ENCODE measurements at places on chromosomes 3 and 15. TPM values are rescaled to one million over a fixed set of nuclear protein-coding genes. Genes with fewer than 3 reads are reported as not detected.

DNA sequence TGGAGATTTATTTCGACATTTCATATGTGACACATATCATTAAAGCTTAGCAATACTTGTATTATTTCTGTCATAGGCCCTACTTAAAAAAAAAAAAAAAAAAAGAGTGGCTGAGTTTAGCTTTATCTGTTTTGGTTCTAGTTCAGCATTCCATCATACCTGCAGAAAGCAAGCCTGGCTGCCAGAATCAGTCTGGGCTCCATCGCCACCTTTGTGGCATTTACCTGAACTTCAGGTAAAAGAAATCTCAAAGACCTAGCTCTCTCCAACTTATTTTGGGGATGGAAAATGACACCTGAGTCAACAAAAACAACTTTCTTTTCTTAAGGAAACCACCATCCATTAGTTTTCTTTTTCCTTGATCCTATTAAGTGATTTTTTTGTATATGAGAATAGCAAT lies 82.1 kb downstream of the NEK10 start:
- H3K4me3 ChIP-seq = no peak overlapping the region
- DNase-seq = no peak
- H3K36me3 ChIP-seq = no peaks in the 10 kb centered on the region
- no peaks in the 10 kb centered on the region for H3K27me3 ChIP-seq
- H3K4me1 ChIP-seq = no peaks in the 10 kb centered on the region
- no peak overlapping the region for H3K27ac ChIP-seq

- peaks cover 7% of the 10 kb centered on the region for H3K4me1 ChIP-seq
- H3K27ac ChIP-seq = no peak overlapping the region
- peaks cover 12% of the 10 kb centered on the region for H3K27me3 ChIP-seq
- no peak overlapping the region for H3K4me3 ChIP-seq
Measured at GRCh38 chr3:150074277-150074676, 103.6 kb upstream of the PFN2 start.

DNA sequence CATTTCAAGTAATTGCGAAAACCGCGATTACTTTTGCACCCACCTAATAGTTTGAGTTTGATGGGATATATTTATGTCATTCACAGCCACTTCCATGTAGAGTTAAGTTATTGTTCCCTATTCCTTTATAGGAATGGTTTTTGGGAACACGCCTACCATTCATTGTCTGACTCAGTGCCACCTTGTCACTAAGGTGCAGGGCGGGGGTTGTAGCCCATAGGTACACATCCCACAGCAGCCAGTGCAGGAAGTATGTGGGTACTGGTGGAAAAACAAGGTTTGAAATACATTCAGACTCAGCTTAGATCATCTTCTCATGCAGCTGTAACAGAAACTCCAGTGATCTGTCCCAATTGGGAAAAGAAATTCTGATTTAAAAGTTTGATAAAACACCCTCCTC lies 48.2 kb upstream of the CFAP161 start:
- peaks cover 10% of the 10 kb centered on the region for H3K27me3 ChIP-seq
- no peak for DNase-seq
- H3K4me3 ChIP-seq = no peak overlapping the region
- H3K4me1 ChIP-seq = no peaks in the 10 kb centered on the region
- H3K36me3 ChIP-seq = no peaks in the 10 kb centered on the region

GRCh38 chr3:55597641-55598040 lies 110.5 kb upstream of the WNT5A start:
- no peak overlapping the region for H3K4me3 ChIP-seq
- H3K27me3 ChIP-seq = no peaks in the 10 kb centered on the region
- DNase-seq = peak; percentile 64
- no peaks in the 10 kb centered on the region for H3K4me1 ChIP-seq

DNA sequence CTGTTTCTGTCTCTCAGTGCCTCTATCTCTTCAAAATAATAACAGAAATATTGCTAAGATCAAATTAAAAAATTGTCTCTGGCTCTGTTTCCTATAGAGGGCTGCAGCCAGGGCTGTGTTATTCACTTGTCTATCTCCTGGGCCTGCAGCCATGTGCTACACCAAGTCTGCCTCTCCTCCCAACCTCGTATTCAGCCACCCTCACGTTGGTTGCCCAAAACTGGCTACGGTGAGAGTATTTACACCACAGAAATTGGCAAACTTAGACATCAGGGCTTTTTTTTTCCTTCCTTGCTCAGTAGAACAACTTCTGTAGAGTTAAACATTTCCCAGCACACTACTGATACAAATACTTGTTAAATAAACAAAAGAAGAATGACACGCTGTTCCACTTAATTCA lies 320.9 kb upstream of the ICE2 start:
- no peaks in the 10 kb centered on the region for H3K27me3 ChIP-seq
- H3K27ac ChIP-seq = no peak overlapping the region
- peaks cover 2% of the 10 kb centered on the region for H3K4me1 ChIP-seq
- H3K36me3 ChIP-seq = no peaks in the 10 kb centered on the region

DNA sequence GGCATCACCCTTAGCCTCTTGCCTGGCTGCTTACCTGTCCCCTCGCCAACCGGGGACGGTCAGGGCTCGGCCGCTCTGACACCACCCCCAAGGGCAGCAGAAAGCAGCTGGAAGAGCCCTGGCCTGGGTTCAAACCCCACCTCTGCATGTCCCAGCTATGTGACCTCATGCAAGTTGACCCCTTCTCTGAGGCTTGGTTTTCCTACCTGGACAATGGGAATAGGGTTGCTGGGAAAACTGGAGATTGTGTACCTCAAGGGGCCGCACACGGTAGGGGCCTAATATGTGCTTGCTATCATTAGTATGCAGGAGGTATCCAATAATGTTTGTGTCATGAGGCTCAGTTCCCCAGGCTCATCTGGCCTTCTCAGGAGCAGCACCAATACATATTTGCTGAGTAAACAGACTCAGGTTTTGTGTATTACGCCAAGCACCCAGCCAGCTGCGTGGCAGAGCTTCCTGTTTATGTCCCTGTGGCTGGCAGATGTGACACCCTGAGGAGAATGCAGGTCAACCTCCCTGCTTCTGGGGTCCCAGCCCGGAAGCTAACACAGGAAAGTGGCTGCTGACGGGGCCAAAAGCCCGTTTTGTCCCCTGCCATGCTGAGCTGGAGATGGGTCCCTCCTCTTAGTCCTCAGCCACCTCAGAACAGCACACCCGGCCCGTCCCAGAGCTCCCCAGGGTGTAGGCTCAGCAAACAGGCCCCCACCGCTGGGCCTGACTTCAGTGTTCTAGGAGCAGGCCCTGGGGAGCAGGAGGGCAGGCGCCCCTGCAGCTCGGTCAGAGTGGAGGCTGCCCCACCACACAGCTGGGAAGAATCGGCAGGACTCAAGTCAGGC lies 29.7 kb downstream of the PLXND1 start:
- H3K36me3 ChIP-seq = no peaks in the 10 kb centered on the region
- DNase-seq = no peak
- H3K4me3 ChIP-seq = no peak overlapping the region
- no peaks in the 10 kb centered on the region for H3K4me1 ChIP-seq
- H3K27me3 ChIP-seq = no peaks in the 10 kb centered on the region

- no peaks in the 10 kb centered on the region for H3K27me3 ChIP-seq
- H3K4me3 ChIP-seq = no peak overlapping the region
- peaks cover 17% of the 10 kb centered on the region for H3K4me1 ChIP-seq
- DNase-seq = no peak
Measured at GRCh38 chr15:95680728-95681127, 649.8 kb upstream of the NR2F2 start.

DNA sequence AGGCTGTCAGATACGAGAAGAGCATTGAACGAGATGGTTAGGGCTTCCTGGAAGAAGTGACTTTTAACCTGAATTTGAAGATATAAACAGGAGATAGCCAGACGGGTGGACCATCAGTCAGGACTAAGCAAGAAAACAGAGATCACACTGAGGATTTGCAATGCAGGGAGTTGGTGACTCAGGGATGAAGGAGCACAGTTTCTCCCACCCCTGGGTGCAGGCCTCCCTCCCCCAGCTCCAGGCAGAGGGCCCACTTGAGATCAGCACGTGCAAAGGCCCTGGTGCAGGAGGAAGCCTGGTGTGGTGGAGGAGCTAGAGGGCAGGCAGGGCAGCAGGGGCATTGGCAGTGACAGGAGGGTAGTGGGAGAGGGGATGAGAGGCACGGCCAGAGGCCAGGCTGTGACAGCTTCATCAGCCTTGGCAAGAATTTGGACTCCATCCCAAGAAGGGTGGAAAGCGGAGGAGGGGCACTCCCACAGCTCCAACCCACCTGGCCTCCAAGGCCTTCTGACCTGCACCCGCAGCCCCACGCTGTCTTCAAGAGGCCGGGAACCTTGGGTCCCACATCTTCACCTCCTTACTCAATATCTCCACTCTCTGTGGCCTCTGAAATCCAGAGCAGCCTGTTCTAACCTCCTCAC lies 8.7 kb upstream of the PCSK6 start:
- DNase-seq = no peak
- H3K4me3 ChIP-seq = no peak overlapping the region
- H3K4me1 ChIP-seq = peaks cover 14% of the 10 kb centered on the region
- peaks cover 45% of the 10 kb centered on the region for H3K27me3 ChIP-seq
- peaks cover 5% of the 10 kb centered on the region for H3K36me3 ChIP-seq

DNA sequence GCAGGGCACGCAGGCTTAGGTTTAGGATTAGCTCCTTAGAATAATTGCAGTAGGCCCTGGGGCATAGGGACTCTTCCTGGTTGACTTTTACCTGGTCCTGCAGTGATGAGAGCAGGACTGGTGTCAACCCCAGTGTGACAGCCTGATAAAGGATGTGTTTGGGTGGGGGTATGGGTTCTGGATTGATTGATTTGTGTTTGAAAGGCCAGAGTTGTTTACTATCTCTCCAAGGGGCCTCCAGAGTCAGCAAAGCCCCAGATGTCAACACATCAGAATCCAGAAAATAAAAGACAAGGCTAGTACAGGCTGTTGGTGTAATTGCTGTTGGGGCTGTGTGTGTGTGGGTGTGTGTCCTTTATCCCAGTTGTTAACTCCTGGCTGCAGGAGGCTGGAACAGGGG lies 122.3 kb downstream of the CHRNA7 start:
- H3K4me1 ChIP-seq = no peaks in the 10 kb centered on the region
- H3K27ac ChIP-seq = no peak overlapping the region
- H3K4me3 ChIP-seq = no peak overlapping the region
- H3K36me3 ChIP-seq = no peaks in the 10 kb centered on the region
- DNase-seq = no peak
- H3K27me3 ChIP-seq = peaks cover 24% of the 10 kb centered on the region

DNA sequence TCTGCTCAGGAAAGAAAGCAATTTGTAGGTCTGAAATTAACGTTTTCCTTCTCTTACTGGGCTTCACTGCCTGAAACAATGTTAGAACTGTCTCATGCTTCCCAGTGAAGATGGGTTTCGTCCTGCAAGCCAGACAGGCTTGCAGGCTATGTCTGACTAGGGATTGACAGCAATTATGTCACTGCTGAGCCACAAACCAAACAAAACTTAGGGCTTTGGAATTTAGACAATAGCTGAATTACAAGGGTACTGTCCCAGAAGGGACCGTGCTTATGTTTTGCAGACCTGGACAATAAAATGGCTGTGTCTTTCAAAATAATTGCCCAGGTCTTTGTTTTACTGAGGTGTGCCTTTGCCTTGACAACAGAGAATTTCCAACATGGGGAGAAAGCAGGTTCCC lies 46.3 kb upstream of the CCDC80 start:
- H3K4me3 ChIP-seq = no peak overlapping the region
- H3K27ac ChIP-seq = no peak overlapping the region
- H3K36me3 ChIP-seq = no peaks in the 10 kb centered on the region
- DNase-seq = no peak
- H3K27me3 ChIP-seq = no peaks in the 10 kb centered on the region
- peaks cover 19% of the 10 kb centered on the region for H3K4me1 ChIP-seq

Gene A4GNT
- not detected for total RNA-seq

Gene ANKRD34C
- total RNA-seq = not detected

- H3K27ac ChIP-seq = no peak overlapping the region
- H3K4me3 ChIP-seq = no peak overlapping the region
- H3K27me3 ChIP-seq = peaks cover 28% of the 10 kb centered on the region
- no peak for DNase-seq
- peaks cover 4% of the 10 kb centered on the region for H3K36me3 ChIP-seq
- peaks cover 5% of the 10 kb centered on the region for H3K4me1 ChIP-seq
Measured at GRCh38 chr15:65949491-65949890, 80.2 kb downstream of the RAB11A start.

- no peak for DNase-seq
- no peaks in the 10 kb centered on the region for H3K27me3 ChIP-seq
- no peak overlapping the region for H3K4me3 ChIP-seq
- peaks cover 8% of the 10 kb centered on the region for H3K4me1 ChIP-seq
Measured at GRCh38 chr3:149895769-149896168, 74.9 kb downstream of the PFN2 start.

Gene ANKUB1
- not detected for total RNA-seq

Gene SPTSSB
- not detected for total RNA-seq

Gene MCF2L2
- 2.6 TPM for total RNA-seq

Gene DNAJA4
- total RNA-seq = not detected

Gene HHLA2
- total RNA-seq = not detected

Gene CEP63
- total RNA-seq = 37.0 TPM

DNA sequence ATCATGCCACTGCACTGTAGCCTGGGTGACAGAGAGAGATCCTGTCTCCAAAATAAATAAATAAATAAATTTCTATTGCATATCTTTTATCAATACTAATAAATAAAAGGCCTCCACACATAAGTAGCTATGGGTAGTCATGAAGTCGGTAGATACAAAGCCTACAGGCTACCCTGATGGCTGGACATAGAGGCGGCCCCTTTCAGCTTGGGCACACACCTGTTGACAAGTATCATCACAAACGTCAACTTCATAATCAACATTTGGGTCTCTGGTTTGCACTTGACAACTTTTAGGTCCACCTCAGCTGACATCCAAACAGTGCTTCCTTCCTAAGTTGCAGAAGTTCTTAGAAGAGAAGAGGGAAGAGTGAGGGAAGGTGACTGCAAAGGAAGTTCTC lies 53.4 kb downstream of the ITGA11 start:
- no peak overlapping the region for H3K4me3 ChIP-seq
- H3K27me3 ChIP-seq = no peaks in the 10 kb centered on the region
- H3K4me1 ChIP-seq = peaks cover 2% of the 10 kb centered on the region
- no peak overlapping the region for H3K27ac ChIP-seq
- peaks cover 6% of the 10 kb centered on the region for H3K36me3 ChIP-seq
- no peak for DNase-seq

DNA sequence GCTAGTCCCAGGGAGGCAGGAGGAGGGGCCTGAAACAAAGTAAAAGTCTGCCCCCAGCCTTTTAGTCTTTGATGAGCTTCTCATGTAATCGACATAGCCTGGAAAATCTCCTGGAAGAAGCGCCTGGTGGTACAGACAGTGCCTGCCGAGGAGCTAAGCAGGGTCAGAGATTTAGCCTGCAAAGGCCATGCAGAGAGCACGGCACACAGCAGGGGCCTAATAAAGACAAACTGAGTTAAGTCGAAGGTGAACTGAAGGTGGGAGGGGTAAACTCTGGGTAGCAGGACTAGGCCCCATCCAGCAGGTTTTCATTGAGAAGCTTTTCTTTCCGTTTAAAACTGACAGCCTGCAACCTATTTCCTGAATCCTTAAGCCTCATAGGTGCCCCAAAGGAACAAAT lies 115.5 kb upstream of the ABHD17C start:
- no peak for DNase-seq
- H3K36me3 ChIP-seq = no peaks in the 10 kb centered on the region
- H3K4me3 ChIP-seq = peak overlapping the region; percentile 1
- peak overlapping the region; percentile 91 for H3K27ac ChIP-seq

Gene RTP4
- total RNA-seq = not detected

Gene C3orf38
- 23.4 TPM for total RNA-seq

All from MCF 10A (cell line).